ENCODE measurements at places on chromosomes 2 and 18. TPM values are rescaled to one million over a fixed set of nuclear protein-coding genes. Genes with fewer than 3 reads are reported as not detected.

DNA sequence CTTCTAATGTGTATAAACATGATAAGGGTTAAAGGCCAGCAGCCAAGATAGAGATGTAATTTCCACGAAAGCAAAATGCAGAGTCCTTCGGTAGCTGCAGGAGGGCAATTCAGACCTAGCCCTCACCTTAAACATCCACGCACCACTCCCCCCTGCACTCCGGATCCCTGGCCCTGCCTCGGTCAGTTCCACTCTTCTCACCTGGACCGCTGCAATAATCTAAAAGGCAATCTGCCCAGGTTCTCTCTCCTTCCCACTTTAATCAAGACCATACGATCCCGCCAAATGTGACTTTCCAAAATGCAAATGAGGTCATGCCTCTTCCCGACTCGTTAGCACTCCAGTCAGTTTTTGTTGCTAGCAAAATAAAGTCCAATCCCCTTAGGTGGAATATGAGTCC, 485.2 kb downstream of the EIPR1 start:
- H3K36me3 ChIP-seq, result no peaks in the 10 kb centered on the region
- no peaks in the 10 kb centered on the region for H3K4me1 ChIP-seq
- no peak overlapping the region for H3K27ac ChIP-seq
- no peak overlapping the region for H3K4me3 ChIP-seq
- no peak for DNase-seq
- H3K27me3 ChIP-seq, result no peaks in the 10 kb centered on the region

Gene AGXT
- not detected for total RNA-seq

- H3K27ac ChIP-seq, result no peak overlapping the region
- no peak overlapping the region for H3K4me3 ChIP-seq
- DNase-seq, result no peak
- no peaks in the 10 kb centered on the region for H3K36me3 ChIP-seq
Measured at GRCh38 chr18:12773369-12773768, 70.5 kb downstream of the PSMG2 start.

GRCh38 chr2:133953524-133953923, 300.3 kb upstream of the MGAT5 start:
- no peaks in the 10 kb centered on the region for H3K27me3 ChIP-seq
- no peak for DNase-seq
- H3K27ac ChIP-seq, result no peak overlapping the region
- H3K4me1 ChIP-seq, result no peaks in the 10 kb centered on the region

DNA sequence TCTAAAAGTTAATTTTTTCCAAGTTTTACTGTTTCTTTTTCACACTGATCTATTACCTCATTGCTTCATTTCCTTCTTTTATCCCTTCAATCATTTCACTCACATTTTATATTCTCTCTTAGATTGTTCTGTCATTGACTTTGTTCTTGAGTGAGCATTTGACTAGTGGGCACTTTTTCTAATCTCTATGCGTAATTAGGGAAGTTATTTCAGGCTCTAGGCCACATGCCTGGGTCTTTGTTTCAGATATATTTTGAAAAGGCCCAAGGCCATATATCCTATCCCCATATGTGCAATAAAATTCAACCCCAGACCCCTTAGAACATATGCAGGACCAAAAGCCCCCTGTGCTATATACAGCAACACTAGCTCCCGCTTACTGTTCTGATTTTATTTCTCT, 61.2 kb downstream of the MSH6 start:
- no peak overlapping the region for H3K27ac ChIP-seq
- no peaks in the 10 kb centered on the region for H3K4me1 ChIP-seq
- H3K36me3 ChIP-seq, result no peaks in the 10 kb centered on the region
- H3K27me3 ChIP-seq, result no peaks in the 10 kb centered on the region
- H3K4me3 ChIP-seq, result no peak overlapping the region

DNA sequence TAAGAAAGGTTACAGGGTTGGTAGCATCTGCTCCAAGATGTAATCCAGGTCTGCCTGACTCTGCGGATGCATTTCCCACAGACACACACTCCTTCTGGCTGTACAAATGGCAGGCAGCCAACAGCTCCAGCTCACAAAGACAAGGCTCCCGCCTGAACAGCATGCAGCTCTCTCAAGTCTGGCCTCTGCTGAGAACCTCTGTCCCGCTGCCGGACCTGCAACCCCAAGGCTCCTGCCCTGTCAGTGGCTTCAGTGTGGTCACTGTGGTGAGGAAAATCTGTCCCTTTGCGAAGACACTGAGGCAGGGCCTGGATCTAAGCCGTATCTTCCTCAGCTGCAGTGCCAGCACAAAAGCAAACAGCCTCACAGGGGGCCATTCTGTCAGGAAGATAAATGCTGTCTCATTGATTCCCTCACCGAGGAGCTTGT, 469.3 kb upstream of the MEX3C start:
- H3K36me3 ChIP-seq, result no peaks in the 10 kb centered on the region
- no peak overlapping the region for H3K27ac ChIP-seq
- no peaks in the 10 kb centered on the region for H3K27me3 ChIP-seq
- no peak for DNase-seq
- no peak overlapping the region for H3K4me3 ChIP-seq
- H3K4me1 ChIP-seq, result peaks cover 3% of the 10 kb centered on the region

DNA sequence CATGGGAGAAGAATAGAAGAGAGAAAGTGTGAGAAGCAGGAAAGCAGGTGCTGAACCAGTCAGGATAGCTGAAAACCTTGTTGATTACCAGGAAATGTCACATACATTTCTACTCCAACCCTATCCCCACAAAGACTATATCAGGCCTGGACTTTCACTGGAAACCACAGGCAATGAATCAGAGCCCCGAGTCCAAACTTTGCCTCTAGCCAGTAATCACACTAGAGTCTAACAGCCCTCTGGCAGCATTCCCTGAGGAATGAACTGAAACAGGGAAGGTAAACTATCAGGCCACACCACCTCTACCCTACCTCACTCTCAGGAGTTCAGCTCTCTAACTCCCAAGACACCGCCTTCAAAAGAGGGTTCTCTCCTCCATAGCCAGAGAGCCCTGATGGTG, 18.7 kb upstream of the IHH start:
- H3K27ac ChIP-seq, result no peak overlapping the region
- H3K4me3 ChIP-seq, result no peak overlapping the region
- peaks cover 5% of the 10 kb centered on the region for H3K36me3 ChIP-seq
- no peaks in the 10 kb centered on the region for H3K27me3 ChIP-seq
- H3K4me1 ChIP-seq, result no peaks in the 10 kb centered on the region
